ENCODE measurements at places on chromosomes 13 and 19.

- DNase-seq, result no peak
Observed at GRCh38 chr13:112623051-112623711, 35.2 kb upstream of the TUBGCP3 start.

GRCh38 chr13:99982036-99982730 lies 599 bp downstream of the ZIC2 start:
- DNase-seq, result no peak

DNA sequence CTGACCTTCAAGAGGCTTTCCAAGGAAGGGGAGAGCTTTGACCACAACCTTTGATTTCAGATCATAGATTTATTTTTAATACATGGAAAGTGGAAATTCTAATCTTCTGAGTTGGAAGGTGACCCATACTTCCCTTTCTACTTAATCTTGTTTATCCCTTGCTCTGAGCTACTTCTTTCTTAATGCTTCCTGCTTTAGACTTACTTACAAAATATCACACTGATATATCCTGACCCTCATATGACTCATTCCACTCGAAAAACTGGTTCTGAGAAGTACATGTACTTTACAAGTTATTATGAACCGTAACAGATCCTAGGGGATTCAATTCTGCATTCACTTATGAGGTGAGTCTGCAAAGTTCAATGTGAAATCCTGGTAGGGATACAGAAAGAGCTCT lies 76.2 kb upstream of the IRS2 start:
- DNase-seq, result no peak

- no peak for DNase-seq
Observed at GRCh38 chr13:44680746-44681355, 104.7 kb upstream of the TSC22D1 start.

DNA sequence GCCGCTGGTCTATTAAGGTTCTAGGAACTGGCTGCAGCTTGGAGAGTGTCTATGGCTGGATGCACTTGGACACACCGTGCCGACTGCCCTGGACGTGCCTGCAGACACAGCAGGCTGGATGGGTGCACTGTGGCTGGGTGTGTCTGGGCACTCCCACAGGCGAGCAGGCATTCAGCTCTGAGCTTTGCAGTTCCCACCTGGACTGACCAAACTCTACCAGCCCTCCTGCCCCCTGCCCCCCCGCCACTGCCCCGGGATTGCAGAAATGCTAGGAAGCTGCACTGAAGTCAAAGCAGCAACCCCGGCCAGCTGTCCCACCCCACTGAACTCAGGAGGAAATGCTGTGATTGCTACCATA lies 7.0 kb upstream of the LRP3 start:
- DNase-seq, result no peak

- no peak for DNase-seq
Observed at GRCh38 chr13:47146991-47147811, 250.3 kb upstream of the HTR2A start.

- DNase-seq, result no peak
Observed at GRCh38 chr13:73820688-73821087, 313.5 kb downstream of the KLF12 start.

DNA sequence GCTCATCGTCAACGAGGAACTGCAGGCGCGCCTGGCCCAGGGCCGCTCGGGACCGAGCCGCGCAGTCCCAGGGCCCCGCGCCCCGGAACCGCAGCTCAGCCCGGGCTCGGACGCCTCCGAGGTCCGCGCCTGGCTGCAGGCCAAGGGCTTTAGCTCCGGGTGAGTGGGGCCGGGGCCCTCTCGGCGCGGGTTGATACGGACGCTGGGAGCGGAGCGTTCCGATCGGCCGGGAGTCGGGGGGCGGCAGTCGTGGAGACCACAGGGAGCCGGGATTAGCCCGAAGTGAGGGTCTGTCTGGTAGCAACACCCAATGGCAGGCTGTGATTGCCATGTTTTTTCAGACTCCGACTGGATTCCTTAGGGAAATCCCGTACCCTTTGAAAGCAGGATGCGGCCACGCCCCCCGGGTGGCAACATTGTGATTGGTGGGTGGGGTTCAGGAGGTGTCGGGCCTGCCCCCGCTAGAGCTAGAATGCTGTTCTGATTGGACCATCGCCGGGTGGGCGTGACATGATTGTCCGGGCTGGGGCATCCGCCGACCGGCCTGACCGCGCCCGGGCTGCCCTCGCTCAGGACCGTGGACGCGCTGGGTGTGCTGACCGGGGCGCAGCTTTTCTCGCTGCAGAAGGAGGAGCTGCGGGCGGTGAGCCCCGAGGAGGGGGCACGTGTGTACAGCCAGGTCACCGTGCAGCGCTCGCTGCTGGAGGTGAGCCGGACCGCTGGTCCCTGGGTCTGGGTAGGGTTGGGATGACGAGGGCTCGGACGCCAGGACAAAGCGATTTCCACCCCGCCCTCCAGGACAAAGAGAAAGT lies 11.3 kb downstream of the EPS8L1 start:
- DNase-seq, result no peak

DNA sequence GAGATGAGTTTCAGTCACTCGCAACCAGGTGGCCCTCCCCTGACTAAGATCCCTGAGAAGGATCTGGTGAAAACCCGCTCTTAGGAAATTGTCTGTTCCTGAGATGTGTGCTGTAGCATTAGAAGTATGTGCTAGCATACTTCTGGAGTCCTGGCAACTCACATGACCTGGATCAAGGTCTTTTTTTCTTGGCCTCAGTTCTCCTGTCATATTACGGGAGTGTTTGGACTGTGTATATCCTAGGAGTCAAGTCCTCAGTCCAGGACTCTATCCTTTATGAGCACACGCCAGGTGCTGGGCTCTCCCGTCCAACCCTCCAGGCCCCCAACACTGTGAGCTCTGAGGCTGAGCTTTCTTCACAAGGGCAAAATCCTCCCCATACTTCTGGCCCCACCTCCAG lies 156.4 kb downstream of the UQCRFS1 start:
- DNase-seq, result no peak

DNA sequence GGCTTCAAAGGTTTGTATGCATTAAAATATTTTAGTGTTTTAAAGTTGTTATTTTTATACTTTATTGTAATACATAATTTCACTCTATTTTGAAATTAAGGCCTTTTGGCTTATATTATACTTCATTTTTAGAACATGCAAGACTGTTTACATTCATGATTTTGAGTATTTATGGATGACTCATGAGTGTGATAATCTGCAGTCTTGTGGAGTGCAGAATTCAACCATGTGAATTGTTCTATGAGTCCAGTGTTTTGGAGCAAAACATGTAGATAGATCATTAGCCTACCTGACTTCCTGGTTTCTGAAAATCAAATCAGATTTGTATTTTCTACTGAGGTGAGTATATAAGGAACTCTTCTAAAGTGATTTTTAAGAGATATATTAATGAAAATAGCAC lies 241.8 kb downstream of the PCCA start:
- DNase-seq, result no peak

DNA sequence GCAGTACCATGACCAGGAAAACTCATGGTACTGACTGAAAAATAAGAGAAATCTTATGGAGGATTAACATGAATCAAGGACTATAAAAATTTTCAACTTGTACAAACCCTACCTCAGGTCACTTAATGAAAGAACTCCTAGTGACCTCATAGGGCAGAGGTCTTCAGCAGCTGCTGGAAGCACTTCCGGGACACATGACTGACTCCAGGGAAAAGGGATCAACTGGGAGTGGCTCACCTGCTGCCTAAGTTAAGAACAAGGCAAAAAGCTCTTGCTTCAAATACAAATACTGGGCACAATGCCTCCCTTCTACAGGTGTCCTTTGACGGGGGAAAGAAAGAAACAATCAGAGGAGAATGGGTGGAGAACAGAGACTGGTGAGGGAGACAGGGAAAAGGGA lies 18.6 kb downstream of the DOCK9 start:
- DNase-seq, result no peak

GRCh38 chr19:33239223-33239975 lies 13.7 kb upstream of the SLC7A10 start:
- DNase-seq, result no peak

DNA sequence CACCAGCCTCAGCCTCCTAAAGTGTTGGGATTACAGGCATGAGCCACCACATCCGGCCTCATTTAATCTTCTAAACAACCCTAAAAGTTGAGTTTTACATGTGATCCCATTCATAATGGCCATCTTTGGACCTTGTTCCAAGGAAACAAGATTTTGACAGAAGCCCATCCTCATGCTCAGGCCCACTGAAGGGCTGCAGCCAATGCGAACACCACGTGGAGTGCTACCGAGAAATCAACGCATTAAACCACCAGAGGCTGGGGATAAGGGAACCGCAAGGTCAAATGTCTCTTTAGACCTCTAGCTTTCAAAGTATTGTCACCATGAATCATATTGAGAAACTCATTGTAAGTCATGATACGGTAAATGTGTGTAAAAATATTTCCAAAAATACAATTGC lies 49.4 kb upstream of the DOCK9 start:
- DNase-seq, result no peak
